Stimulated activated CD4-positive, alpha-beta T cell treated with anti-CD3 and anti-CD28 coated beads, Interleukin-4, amount 100 ng/mL, for 1 hour (primary cell): ENCODE measurements at places on chromosomes 1 and 21.
A peak's percentile ranks its signal among the peaks of the same experiment; 100 is the strongest.

DNA sequence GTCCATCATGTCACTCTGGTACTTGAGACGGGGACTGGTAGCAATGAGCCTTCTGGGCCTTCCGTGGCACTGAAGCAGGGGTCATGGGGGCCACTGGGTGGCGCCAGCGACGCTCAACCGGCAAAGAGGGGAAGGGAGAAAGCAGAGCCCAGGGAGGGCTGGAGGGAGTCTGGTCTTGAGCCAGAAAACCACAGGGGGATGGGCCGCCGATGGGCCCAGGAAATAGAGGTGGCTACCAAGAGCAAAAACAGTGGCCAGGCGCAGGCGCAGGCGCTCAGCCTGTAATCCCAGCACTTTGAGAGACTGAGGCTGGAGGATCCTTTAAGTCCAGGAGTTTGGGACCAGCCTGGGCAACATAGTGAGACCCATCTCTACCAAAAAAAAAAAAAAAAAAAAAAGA is 21.8 kb downstream of the EXOC8 start:
- DNase-seq: peak; percentile 43

GRCh38 chr1:37448185-37448584 is 26.2 kb upstream of the ZC3H12A start:
- DNase-seq: no peak

DNA sequence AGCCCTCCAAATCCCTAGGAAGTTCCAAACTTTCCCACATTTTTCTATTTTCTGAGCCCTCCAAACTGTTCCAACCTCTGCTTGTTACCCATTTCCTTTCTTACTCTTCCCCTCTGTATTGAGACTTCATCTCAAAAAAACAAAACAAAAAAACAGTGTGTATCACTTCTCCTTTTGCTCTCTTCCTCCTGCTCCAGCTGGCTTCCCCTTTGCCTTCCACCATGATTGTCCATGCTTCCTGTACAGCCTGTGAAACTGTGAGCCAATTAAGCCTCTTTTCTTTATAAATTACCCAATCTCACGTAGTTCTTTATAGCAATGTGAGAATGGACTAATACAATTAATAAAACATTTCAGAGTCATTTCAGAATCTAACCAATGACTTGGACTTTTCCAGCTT is 69.6 kb upstream of the KRTAP19-8 start:
- DNase-seq: no peak

DNA sequence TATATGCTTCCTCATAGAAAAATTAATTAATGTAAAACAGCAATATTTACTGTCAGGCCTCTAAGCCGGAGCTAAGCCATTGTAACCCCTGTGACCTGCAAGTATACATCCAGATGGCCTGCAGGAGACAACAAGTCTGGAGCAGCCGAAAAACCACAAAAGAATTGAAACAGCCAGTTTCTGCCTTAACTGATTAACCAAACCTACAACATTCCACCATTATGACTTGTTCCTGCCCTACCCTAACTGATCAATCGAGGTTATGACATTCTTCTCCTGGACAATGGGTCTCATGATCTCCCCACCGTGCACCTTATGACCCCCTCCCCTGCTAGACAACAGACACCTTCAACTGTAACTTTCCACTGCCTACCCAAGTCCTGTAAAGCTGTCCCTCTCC is 205.8 kb upstream of the DUSP10 start:
- no peak for DNase-seq

- no peak for DNase-seq
Observed at GRCh38 chr1:109253803-109254620, 4.7 kb downstream of the CELSR2 start.

DNA sequence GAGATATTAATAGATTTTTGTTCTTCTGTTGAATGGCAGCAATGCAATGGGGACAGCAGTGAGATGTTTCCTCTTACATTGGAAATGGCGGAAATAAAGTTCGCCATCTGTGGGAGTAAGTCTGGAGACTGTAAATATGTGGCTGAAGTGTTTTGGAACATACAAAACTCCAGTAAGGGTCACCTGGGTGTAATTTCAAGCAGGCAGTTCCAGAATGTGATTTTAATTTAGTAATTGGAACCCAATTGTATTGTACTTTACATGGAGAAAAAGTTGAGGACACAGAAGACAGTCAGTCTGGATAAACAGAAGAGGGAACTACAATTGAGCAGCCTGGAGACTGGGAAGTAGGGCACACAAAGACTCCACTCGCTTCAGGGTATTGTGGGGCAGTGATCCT is 108.6 kb downstream of the NTMT2 start:
- no peak for DNase-seq

DNA sequence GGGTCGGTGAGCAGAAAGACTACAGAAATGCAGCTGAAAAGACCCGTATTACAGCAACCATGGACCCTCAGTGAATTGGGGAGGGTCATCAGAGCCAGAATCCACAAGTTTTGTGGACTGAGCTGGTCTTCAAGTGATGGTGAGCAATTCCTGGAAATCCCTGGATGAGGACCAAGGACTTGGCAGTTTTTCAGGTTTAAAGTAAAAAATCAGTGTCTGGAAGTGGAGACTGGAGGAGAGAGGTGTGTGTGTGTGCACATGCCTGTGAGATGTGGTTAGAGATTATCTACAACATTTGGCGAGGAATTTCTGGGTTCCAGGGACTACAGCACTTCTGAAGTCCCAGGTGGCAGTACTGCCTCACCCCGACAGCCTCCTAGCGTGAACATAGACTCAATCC is 56.4 kb downstream of the KIRREL1 start:
- DNase-seq: no peak

- no peak for DNase-seq
Observed at GRCh38 chr1:211335522-211336157, 9.0 kb downstream of the TRAF5 start.

DNA sequence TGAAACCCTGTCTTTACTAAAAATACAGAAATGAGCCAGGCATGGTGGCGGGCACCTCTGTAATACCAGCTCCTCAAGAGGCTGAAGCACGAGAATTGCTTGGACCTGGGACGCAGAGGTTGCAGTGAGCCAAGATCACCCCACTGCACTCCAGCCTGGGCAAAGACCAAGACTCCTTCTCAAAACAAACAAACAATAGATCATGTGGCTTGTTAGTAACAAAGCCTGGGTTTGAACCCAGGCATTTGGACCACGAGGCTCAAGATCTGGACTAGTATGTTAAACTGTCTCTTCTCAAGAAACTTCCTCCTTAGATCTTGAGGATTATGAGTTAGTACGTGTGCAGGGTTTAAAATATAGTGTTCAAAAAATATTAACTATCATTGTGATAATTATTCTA is 1.6 kb downstream of the INPP5B start:
- no peak for DNase-seq

DNA sequence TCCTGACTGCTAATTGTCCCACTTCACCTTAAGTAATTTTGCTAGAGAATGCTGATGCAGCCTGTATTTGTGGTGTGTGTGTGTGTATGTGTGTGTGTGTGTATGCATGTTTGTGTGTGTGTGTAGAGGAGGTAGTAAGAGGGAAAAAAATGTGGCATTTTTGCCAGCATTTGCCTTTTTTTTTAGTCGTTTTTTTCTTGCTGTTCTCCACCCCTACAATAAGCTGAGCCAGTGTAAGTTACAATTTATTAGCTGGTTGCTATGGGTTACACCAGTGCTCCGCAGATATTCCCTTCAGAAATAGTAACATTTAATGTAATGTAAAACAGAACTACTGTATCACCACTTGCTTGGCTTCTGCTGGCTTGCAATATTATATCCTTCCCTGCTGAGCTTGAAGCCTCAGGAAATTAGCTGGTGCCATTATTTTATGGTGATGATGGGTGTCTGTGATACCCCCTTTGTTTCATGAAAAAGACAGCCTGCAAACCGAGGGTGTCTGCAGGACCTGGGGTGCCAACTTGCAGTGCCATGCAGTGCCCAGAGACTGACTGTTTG is 23.4 kb upstream of the IGSF3 start:
- DNase-seq: no peak
